ENCODE measurements at places on chromosomes 6 and 20.

DNA sequence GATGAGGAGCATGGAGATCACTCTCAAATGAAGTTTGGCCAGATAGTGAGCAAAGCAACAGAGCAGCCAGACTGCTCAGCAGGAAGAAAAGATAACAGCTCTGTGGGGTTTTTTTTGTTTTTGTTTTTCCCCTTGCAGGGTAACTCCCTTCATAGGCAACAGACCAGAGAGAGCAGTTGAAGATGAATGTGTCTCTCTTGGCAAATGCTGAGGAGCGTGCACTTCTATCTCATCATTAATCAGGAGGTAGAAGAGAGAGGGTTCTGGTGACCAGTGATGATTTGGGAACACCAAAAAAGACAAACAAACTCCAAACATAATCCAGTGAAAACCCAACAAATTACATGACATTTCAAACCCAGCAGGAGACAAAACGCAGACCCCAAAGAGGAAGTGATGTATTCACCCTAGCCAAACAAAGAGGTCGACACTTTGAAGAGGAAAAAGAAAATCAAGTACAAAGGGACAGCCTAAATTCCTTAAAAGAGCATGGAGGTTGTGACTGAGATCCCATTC is 66.2 kb upstream of the RREB1 start:
- DNase-seq = no peak

- peak; percentile 54 for DNase-seq
Observed at GRCh38 chr6:111985202-111985731, 68.6 kb upstream of the CCN6 start.

GRCh38 chr20:21149344-21149743 is 23.5 kb downstream of the KIZ start:
- no peak for DNase-seq

- no peak for DNase-seq
Observed at GRCh38 chr20:55273149-55273548, 732.2 kb downstream of the CBLN4 start.

- DNase-seq = no peak
Observed at GRCh38 chr6:138334963-138335362, 42.7 kb upstream of the SMIM28 start.

DNA sequence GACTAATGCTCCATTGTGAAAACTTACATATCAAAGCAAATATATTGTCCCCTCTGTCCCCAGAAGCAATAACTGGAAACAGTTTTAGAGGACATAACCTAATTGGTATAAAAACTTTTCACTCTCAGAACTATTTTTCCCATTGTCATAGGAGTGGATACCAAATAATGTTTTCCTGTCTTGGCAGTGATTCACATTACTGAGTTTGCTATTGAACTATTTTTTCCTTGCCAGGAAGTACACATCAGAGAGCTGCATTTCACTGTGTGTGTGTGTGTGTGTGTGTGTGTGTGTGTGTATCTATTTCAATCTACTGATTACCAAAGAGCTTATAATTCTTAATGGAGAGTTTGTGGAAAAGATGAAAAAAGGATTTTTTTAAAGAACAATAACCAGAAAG is 45.4 kb downstream of the AKAP12 start:
- no peak for DNase-seq

DNA sequence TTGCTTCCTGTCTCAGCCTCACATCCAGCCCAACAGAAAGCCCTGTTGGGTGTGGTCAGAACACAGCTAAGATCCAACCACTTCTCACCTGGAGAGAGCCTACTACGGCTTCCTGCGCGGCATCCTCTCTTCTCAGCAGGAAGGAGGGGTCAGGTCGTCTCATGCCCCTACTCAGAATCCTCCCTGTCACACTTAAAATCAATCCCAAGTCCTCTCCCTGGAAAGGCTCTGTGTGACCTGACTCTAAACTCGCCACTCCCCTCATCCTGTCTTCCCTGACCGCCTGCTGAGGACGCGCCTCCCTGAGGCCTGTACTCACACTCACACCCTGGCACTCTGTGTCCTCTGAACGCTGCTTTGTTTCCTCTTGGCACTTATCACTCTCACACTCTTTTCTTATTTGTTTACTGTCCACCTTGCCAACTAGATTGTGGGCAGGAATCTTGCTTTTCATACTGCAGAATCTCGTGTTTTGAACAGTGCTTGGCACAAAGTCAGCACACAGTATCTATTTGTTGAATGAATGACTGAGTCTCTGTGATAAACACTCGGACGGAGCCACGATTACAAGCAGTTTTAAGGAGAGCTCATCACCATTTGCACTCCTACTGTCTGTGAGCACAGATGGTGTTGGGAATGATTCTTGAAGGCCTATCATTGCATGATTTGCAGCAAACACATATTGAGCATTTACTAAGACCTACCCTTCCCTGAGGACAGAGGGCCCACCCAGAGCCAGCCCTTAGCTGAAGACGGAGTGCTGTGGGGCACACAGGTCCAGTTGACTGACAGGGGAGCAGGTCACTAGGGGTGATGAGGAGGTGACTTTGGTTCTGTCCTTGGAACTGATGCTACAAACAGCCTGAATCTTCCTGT is 18.7 kb downstream of the RAB5IF start:
- no peak for DNase-seq

DNA sequence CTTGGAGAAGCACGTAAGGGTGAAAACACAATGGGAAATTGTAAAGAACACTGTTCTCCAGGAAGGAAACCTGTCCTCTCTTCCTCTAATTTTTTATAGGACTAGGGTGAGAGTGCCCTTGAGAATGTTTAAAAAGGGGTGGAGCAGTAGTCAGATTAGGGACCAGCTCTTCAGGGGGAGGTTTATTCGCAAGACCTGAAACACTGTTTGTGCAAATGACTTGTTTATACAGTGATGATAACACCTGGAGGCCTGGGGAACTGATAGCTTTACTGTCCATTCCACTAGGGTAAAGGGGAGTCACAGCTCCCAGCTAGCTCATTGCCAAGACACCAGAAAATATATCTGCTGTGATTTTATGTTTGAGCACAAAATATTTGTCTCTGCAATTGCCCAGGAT is 8.1 kb upstream of the FUT9 start:
- DNase-seq = no peak

- DNase-seq = no peak
Observed at GRCh38 chr6:116316772-116317467, 37.2 kb upstream of the TSPYL1 start.

GRCh38 chr6:108672641-108673040 is 111.9 kb downstream of the FOXO3 start:
- DNase-seq = no peak
